ENCODE measurements at places on chromosomes 11 and 22.

GRCh38 chr11:112289588-112290492, 29.2 kb upstream of the PLET1 start:
- DNase-seq: peak; percentile 81

GRCh38 chr11:110098645-110099044, 5.5 kb downstream of the ZC3H12C start:
- no peak for DNase-seq

GRCh38 chr11:7306900-7307299, 55.2 kb downstream of the SYT9 start:
- no peak for DNase-seq

GRCh38 chr11:73340164-73340563, 32.1 kb downstream of the ARHGEF17 start:
- DNase-seq: no peak

DNA sequence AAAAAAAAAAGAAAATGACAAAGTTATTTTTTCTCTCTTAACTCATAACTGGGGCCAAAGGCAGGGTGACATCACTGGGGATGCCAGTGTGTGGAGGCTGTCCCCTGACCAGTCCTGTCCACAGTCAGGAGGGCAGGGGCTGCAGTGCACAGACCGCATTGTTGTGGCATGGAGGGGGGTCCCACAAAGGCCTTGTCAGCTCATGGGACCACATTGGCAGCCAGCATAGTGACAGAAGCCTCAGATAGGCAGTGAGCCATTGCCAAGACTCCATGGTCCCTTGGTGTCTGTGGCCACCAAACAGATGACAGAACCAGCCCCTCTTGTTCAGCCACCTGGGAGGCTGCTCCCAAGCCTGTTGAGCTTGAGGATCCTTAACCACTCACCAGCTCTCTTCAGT, 4.1 kb downstream of the TMEM80 start:
- DNase-seq: no peak

DNA sequence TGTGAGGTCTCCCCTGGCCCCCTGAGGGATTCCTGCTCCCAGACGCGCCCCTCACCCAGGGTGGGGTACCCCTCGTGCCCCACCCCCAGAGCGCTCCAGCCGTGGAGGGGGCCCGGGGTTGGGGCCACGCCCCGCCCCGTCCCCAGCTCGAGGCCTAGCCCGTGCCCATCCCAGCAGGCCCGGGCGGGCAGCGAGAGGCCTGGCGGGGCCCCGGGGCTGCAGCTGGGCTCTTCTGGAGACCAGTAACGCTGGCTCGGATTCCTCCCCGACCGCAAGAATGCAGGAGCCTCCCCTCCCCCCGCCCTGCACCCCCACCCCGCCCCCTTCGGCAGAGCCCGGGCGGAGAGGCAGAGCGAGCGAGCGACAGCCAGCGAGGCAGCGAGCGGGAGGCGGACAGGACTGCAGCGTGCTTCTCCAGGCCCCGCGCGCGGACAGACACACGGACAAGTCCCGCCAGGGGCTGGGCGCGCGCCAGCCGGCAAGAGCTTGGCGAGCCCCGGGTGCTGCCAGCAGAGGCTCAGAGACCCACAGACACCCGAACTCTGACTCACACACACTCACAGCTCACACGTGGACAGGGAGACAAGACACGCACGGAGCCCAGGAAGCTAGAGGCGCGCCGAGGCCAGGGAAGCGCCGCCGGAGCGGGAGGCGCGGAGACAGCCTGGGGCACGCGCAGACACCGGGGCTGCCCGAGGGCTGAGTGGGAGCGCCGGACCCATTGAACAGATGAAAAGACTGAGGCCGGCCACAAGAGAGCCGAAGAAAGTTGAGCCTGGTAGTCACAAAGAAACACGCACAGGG, 15.2 kb downstream of the BCL9L start:
- peak; percentile 83 for DNase-seq

DNA sequence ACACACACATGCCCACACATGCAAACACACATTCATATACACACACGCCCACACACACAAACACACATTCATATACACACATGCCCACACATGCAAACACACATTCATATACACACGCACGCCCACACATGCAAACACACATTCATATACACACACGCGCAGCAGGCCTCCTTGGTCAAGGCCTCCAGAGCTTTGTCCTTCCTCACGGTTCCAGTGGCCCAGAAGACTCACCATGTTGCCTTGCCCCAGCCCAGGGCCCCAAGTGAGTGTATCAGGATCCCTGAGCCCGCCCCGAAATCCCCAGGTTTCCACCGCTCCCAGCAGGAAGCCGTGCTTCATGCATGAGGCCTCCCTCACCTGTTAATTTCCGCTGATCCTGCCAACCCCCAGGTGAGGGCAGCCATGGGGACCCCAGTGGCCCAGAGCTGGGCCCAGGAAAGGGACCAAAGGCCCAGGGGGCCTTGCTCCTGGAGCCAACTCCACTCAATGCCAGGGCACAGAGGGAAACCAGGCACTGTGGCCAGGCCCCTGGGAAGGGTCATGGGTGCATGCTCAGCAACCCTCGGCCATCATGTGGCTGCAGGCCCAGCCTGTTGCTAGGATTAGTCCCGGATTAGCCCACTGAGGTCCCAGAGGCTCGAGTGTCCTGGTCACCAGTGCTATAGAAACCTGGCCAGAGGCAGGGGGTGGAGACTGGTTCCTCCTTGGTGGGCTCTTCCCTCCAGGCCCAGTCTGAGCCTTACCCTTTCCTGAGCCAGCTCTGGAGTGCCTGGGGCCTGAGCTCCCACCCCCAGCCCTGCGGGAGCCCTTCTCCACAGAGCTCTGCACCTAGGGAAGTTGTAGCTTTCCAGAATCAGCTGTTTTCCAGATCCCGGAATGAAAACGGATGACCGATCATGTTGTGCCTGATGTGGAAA, 34.4 kb downstream of the IGF2 start:
- DNase-seq: no peak

DNA sequence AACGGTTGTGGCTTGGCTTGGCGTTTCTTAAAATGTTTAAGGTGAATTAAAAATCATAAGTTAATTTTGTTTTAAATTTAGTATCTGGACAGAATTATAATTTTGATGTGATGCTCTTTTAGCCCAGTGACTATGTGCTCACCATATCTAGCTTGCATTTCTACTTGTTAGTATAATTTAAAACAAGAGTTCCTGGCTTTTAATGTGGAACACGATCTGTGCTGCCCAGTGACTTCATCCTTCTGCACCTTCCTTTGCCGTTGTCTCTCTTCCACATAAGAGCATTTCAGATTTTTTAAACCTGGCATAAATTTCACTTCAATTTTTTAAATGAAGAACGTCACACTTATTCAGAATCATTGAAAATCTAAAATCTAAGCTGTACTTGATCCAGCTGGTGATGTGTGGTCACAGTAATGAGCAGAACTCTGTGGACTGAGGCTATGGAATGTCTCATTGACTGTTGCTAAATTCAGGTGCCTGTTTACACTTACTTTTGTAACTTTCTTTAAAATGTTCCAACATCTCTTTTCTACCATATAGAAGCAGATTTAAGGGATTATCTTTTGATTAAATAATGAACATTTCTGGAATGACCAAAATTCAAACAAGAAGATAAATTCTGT, 75.4 kb upstream of the ADSL start:
- DNase-seq: no peak

DNA sequence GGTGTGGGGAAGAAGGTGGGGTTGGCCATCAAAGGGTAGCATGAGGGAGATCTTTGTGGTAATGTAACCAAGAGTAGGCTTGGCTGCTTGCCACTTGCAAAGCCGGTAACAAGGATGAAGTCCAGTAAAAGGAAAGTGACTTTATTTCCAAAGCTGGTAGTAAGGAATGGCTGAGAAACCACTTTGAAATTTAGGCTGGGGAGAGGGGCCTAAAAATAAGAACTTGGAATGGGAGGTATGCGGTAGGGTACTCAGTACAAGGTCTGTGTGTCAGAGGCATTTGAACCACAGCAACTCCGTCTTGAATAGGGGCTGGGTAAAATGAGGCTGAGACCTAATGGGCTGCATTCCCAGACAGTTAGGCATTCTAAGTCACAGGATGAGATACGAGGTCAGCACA, 216.0 kb upstream of the ISX start:
- no peak for DNase-seq

DNA sequence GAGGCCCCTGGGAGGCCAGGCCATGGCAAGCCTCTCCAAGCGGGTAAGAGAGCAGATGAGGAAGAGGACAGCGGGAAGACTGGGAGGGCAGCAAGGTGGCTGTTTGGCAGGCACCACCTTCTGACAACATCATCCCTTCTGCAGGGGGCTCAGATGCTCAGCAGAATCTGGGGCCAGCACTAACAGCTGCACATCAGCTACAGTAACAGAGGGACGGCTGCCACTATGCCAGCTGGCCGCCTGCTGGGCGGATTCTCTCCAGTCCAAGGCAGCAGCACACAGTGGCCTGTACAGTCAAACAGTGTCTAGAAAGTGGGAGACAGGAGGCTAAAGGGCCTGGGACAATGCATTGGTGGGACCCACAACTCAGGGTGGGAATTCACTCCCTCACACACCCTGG, 10.7 kb upstream of the TXN2 start:
- DNase-seq: no peak

- no peak for DNase-seq
These were observed 10.2 kb downstream of the PACS1 start for GRCh38 chr11:66080055-66080817.

- DNase-seq: no peak
These were observed 47.5 kb downstream of the HORMAD2 start for GRCh38 chr22:30127749-30128166.

GRCh38 chr11:17314904-17315426, 36.6 kb upstream of the NCR3LG1 start:
- DNase-seq: no peak

All from HuH-7 (cell line).